Brain microvascular endothelial cell (primary cell): ENCODE measurements at places on chromosomes 1 and 21.
A peak's percentile ranks its signal among the peaks of the same experiment; 100 is the strongest.

DNA sequence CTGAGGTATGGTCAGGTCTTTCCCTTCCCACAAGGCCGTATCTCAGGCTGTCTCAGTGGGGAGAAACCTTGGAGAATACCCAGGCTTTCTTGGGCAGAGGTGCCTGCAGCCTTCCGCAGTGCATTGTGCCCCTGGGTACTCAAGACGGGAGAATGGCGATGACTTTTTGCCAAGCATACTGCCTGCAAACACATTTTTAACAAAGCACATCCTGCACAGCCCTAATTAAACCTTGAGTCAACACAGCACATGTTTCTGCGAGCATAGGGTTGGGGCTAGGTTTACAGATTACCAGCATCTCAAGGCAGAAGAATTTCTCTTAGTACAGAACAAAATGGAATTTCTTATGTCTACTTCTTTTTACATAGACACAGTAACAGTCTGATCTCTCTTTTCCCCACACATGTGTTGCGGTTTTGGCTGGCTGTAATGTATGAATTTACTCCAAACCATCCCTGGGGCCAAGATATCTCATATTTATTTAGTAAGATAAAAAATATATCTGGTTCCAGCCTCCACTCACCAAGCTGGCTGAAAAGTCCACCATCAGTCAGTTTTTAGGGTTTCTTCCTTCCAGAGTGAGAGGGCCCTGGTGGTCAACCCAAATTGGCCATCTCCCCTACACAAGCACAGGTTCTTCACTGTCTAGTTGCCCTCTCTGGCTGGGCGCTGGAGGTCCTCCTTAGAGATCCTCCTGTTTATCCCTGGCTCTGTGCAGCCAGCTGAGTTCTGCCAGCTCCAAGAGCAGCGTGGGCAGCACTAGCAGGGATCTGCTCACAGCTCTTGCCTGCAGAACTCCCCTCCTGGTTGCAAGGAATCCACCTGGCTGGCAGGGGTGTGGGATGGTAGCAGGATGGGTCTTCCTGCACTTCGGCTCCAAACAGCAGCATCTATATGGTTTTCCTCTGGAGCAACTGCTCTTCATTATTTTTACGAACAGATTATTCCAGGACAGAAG, 2.6 kb downstream of the FAAH start:
- DNase-seq: no peak

DNA sequence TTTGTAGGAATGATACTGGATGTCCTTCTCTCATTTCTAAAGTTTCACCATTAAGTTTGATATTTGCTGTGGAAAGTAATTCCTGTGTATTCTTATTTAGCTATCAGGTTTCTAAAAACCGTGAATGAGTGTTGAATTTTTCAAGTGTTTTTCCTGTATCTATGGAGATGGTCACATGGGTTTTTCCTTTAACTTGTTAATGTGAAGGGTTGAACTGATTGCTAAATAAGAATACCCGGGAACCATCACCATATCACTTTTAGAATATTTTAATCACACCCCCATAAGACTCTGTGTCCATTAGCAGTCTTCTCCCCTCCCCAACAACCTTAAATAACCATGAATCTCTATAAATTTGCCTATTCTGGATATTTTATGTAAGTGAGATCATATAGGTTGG, 16.5 kb upstream of the ASAP3 start:
- DNase-seq: no peak

GRCh38 chr1:39127513-39127912, 77.0 kb upstream of the MACF1 start:
- peak; percentile 59 for DNase-seq

GRCh38 chr1:55579332-55580001, 364.3 kb upstream of the USP24 start:
- no peak for DNase-seq

DNA sequence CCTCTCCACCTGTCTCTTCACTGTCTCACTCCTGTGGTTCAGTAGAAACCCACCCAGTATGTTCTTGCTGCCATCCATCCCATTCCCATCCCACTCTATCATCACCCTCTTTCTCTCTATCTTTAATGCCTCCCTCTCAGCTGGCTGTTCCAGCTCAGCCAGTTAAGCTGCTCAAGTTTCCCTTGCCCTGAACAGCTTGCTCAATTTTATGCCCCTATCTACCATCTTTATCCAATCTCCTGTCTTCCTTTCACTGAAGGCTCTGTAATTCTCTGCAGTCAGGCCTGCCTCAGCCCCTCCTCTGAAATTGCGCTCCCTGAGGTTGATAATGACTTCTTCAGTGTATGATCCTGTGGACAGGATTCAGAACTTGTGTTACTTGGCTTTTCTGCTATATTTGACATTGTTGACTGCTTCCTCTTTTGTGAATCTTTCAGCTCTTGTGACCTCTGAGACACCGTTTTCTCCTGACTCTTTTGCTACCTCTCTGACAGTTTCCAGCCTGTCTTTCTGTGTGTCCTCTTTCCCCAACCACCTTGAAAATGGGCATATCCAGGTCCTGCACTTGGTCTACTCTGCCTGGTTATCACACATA, 13.9 kb upstream of the BCAR3 start:
- DNase-seq: no peak

DNA sequence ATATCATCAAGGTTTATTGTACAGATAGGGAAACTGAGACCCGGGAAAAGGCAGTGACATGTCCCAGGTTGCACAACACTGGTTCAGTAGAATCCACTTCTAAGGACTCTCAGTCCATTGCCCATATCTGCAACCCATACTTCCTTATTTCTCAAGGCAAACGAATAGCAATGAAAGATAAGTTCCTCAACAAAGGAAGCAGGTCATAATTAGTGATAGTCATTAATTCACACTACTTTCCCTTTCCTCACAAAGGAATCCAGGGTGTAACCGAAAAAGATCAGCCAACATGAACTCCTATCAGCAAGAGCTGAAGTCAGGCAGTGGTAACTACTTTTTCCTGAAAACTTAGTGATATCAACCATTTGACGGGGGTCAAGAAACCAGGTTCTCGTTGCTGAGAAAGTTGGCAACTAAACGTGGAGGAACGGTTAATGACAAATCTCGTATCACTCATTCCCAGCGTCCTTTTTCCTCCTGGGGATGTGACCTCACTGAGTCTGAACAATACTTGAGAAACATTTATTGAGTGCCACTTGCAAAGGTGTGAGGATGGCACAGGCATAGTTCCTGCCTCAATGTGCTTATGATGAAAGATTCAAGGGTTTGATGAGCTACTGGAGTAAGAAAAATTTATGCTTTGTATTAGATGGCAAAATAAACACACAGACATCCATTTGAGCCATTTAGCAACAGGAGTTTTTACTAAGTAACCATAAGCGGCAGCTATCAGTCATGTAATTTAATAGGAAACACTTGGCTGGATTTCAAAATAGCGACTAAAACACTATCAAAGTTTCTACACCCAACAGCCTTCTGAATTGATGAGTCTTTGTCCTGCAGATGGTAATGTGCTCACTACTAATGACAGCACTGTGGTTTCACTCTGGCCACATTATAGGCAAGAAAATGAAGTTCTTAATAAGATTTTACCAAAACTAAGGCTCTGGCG, 82.3 kb downstream of the PLPP3 start:
- DNase-seq: no peak
